ENCODE measurements at places on chromosomes 2 and 18.
A peak's percentile ranks its signal among the peaks of the same experiment; 100 is the strongest.

GRCh38 chr2:130864830-130865800 is 28.4 kb downstream of the ARHGEF4 start:
- DNase-seq: peak; percentile 17

DNA sequence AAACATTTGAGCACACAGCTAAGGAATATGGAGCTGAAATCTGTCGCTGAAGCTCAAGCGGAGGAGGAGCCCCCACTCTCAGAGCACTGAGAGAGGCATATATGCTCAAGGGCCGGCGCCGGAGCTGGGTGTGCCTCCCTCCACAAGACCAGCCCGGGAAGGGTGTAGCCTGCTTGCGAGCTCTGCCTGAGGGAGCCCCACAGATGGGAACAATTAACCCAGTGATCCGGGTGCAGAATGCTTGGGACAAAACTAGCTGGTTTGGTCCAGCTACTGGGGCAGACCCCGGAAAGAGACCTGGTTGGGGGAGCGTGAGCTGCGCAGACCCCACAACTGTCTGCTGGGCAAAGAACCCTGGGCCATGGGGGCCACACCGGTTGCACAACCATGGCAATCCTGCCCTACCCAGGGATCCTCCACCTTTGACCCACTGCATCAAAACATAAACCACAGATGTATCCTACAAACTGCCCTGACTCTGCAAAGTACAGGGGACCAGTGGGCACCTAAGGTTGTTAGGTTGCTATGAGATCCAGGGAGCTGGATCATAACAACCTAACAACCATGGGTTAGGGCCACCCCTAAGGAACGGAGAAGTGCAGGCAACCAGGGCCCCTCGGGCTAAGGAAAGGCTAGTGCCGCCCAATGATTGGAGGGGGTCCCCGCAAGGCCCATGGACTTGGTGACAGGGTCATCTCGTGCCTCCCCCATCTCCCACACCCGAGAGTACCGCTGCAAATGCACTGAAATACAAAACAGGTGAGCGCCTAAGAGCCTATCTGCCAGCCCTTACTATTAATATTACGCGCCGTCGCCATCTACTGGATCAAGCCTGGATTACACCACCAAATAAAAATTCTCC is 53.4 kb upstream of the SCN1A start:
- DNase-seq: peak; percentile 37

DNA sequence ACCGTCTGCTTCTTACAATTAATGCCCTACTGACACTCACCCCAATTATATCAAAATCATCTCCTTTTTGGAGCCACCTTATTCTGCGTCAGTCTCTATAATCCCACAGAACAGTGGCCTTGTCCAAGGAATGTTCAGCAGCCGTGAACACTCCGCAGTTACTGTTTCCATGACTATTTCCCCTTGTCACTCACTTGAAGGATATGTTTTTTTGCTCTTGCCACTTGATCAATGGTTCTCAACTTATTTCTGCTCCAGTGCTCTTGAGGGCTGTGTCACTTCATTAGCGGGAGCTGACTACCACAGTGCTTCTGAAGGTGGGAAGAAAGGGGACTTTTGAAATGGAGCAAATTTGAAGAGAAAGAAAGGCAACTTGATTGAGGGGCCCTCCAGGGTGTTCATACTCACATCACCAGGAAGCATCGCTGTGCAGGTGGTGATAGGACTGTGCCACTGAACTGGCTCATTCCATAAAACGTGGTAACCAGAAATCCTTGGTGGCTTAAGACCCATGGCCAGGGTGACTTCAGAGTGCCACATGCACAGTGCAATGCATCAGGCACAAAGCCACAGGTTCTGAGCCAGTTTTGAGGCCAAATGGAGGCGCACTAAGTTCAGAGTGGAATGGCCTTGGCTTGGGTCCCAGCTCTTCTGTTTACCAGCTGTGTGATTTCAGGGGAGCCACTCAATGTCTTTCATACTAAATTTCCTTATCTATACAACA is 320.6 kb upstream of the RAB12 start:
- no peak for DNase-seq

- no peak for DNase-seq
These were observed 68.1 kb downstream of the CLHC1 start for GRCh38 chr2:55163941-55164390.

DNA sequence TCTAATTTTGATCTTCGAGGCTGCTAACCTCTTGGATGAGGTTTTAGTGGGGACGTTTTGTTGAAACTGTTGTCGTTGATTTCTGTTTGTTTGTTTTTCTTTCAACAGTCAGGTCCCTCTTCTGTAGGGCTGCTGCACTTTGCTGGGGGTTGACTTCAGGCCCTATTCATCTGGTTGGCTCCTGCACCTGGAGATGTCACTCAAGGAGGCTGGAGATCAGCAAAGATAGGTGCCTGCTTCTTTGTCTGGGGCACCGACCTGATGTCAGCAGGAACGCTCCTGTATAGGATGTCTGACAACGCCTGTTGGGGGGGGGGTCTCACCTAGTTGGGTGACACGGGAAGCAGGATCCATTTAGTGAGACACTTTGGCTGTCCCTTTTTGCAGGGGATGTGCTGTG is 915.6 kb upstream of the CHAC2 start:
- no peak for DNase-seq

- no peak for DNase-seq
These were observed 342.9 kb downstream of the SPAG16 start for GRCh38 chr2:213627054-213627710.

DNA sequence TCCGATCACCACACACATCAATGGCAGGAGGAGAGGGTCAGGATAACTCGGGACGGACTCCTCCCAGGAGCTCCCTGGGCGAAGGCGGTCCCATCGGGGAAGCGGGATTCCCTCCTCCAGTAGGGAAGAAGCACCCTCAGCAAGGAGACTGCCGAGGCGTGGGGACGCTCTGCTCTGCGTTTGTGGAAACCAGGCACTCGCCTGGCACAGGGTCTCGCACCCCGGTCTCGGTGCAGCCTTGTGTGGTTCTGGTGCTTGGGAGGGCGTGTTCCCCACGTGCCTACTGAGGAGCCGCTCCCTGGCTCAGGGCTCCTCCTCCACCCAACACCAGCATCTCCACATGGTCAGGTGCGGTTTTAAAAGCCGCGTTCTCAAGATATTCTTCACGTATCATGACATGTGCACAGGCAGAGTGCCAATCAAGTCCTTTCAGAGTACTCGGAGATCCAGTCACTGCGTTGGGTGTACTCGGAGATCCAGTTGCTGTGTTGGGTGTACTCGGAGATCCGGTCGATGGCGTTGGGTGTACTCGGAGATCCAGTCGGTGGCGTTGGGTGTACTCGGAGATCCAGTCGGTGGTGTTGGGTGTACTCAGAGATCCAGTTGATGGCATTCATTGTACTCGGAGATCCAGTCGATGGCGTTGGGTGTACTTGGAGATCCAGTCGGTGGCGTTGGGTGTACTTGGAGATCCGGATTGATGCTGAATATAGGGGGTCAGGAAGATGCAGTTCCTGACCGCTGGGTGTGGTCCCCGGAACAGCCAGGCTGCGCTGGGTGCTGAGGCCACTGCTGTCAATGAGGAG is 117.5 kb downstream of the RTP5 start:
- DNase-seq: no peak

DNA sequence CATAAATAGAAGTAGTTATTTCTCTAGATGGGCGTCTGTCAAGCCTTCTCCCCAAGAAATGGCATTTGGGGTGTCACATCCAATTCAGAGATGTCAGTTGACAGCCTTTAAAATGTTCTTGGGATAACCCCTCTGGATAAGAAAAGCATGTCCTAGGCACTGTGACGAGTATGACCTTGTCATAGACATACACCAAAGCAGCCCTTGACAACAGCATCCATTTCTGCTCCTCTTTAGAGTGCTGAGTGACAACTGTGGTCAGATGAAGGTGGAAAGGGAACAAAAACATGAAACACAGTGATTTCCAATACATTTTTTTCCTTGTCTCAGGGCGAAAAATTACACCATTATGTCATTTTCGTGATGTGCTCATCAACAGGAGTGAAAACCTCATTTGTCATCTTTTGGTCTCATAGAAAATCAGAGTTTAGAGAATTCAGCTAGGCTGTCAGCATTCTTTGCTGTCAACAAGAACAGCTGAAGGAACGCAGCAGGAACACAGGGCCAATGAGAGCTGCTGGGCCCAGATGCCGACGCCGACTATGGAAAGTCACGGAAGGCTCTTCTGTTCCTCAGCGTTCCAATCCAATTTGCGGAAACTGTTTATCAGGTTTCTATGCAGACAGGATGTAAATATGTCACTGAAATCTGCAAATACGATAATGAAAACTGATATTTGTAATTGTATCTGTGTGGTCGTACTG is 193.2 kb downstream of the ICOS start:
- DNase-seq: no peak

DNA sequence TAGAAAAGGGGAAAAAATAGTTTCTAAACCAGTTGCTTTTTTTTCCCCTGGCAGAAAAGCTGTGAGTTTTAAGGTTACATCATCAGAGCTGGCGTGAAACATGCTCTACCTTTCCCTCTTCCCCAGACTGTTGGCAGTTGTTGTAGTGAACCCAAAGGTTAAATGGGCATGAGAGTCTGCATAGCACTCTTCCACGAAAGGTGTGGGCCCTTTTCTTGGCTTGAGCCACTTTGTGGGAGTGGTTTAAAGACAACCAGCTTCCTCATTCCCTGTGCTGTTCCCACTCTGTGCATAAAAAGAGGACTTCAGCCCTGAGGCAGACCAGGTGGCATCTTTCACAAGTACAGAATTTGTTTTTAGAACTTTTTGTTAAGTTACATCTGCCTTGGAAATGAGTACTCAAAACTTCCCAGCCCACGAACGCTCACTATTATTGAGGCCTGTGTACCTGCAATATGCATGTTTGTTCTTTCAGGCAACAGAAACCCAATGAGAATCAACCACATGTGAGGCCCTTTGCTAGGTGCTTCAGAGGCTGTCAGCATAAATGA is 243.8 kb downstream of the BABAM2 start:
- DNase-seq: peak; percentile 15

DNA sequence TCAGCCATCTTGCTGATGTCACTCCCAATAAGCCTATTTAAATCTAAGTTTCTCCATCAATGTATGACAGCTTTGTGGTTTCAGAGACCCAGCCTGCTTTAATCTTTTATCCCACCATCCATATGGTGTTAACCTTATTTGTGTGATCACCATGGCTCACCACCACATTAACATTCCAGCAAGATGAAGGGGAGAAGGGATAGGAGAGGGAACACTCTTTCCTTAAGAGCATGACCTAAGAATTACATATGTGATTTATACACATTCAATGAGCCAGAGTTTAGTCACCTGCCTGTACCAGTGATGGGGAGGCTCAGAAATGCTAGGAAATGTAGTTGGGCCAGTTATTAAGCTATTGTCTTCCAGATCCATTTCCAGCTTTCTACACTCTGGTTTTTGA is 44.5 kb upstream of the CHN1 start:
- DNase-seq: no peak

GRCh38 chr2:112591413-112591812 is 7.0 kb downstream of the CHCHD5 start:
- DNase-seq: no peak

DNA sequence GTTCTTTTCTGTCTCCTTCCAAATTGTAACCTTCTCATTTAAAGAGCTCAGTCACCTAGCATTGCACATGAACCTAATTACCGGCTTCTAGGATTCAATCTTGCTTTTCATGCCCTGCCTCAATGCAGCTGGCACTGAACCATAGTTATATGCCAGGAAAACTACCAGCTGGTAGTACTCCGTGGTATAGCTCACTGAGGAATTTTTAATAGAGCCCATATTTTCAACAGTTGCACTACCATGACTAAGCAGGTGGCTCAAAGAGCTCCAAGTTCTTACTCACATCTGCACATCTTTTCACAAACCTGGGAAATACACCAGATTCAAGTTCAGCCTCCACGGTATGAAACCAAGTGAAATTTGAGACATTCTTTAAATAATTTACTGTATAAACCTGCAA is 363.5 kb downstream of the GRB14 start:
- no peak for DNase-seq

DNA sequence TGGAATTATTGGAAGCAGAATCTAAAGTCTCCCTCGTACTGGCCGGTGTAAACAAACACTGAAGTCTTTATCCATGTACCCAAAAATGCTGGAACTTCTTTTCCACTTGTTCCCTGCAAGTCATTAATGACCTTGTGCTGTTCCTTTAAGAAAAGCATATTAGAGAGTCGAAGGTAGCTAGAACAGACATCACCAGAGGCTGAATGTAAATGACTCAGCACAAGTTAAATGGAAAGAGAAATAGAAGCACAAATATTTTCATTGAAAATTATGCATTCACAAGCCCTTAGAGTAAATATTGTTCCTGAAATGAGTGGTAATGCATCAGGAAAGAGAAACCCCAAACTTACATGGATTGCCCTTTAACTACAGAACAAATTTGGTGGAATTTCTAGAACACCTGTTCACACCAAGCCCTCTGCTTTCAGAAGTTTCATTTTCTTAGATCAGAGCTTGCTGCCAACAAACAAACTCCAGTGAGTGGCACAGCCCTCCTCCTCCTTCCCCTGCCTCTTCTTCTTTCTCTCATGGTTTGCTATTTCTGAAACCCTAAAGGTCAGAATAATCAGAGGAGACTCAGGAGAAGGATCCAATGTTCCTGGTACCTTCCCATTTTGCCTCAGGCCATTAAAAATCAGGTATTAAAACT is 264.3 kb downstream of the TXNL1 start:
- DNase-seq: peak; percentile 8

DNA sequence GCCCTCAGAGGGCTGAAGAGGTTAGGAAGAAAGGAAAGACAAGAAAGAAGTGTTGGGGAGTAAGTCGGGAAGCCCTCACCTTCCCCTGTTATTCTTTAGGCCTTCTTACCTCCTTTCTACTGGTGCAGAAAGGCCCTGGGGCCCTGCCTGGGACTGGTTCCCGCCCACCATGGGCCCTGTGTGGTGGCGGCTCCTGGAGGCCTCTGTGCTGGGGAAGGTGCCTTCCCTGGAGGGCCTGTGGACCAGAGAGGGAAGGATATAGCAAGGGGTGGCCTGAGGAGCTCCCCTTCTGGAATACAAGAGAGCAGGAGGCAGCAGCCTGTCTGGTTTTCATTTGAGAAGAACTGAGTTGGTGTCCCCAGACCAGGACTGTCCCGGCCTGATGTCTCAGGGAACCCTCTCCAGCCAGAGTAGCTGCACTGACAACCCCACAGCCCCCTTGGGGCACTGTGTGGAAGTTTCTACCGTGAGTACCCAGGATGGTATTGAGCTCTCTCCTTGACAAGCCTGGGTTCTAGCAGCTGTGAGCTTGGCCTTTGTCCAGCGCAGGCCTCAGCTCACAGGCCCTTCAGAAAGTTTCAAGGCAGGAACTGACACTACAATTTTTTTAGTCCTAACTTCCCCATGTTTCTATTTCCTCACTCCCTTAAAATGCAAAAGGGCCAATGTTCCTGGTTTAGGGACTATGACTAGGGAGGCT is 47.1 kb downstream of the EFR3B start:
- peak; percentile 15 for DNase-seq

DNA sequence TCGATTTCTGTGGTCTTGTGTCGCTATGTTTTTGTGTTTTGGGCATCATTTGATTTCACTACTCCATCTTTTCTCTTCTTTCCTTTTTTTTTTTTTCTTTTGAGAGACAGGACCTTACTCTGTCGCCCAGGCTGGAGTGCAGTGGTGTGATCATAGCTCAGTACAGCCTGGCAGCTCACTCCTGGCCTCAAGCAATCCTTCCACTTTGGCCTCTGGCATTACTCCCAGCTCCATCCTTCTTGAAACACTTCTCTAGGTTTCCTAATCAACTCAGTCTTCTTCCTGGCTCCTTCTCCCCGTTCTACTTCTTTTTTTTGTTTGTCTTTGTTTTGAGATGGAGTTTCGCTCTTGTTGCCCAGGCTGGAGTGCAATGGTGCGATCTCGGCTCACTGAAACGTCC is 26.5 kb downstream of the TCF23 start:
- no peak for DNase-seq

- no peak for DNase-seq
These were observed 272.4 kb downstream of the PTPRM start for GRCh38 chr18:7839548-7839947.

GRCh38 chr2:17331636-17332035 is 186.6 kb downstream of the RAD51AP2 start:
- DNase-seq: no peak
